ENCODE measurements at places on chromosomes 2 and 18.

GRCh38 chr18:75500545-75500944, 73.0 kb upstream of the SMIM21 start:
- DNase-seq = no peak

DNA sequence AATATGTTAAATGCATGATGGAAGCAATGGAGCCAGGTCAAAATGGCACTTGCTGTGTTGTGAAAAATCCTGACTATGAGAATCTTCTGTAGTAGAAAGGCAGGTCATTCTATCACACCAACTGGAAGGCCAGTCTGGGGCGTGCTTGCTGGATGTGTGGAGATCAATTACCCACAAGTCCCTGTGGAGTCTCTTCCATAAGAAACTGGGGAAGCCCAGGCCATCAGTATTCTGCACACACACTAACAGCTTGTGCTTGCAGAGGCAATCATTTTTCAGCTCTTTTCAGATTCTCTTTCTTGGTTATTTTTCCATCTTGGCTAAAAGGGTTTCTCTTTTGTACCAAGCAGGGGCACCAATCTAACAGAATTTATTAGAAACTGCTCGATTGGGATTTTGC, 190.8 kb downstream of the SLC8A1 start:
- no peak for DNase-seq

GRCh38 chr2:48651158-48651790, 33.6 kb downstream of the GTF2A1L start:
- DNase-seq = no peak

DNA sequence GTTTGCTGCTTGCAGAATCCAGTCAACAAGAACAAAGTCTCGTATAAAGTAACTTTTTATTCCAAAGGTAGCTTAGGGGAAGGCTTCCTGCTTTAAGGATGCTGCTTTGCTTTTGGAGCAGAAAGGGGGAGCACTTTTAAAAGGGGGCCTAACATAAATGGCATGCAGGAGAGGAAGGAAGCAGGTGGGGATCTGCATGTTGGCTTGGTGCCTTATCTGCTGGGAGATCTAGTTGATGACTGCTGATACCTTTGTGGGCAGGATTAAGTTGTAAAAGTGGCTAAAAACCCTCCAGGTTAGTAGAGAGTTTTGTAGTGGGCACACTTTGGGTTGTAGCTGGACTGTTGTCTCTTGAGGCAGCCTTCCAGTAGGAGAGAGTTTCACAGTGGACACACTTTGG, 22.5 kb downstream of the UBR3 start:
- no peak for DNase-seq

- no peak for DNase-seq
Measured at GRCh38 chr2:25275575-25275965, 66.2 kb downstream of the DNMT3A start.

- no peak for DNase-seq
Measured at GRCh38 chr2:160253440-160254188, 53.5 kb upstream of the ITGB6 start.

DNA sequence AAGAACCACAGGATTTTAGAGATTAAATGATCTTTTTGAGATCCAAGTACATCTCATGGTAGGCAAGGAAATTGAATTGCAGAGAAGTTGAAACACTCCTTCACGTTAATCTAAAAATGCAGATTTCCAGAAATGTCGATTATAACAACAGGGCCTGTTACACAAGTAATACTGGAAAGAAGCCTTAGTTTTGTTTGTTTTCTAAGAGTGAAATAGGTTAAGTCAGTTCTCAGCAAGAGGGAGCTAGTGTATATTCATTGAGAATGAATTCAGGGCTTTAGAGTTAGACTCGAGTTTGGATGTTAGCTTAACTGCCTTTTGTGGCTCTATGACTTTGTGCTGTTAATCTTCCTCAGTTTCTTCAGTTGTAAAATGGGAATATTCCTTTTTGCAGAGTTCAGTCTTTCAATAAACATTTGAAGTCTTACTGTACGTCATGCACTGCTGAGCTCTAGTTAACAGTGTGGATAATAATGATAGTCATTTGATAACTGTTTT, 926 bp downstream of the NDUFV2 start:
- DNase-seq = no peak

GRCh38 chr2:63898839-63899238, 57.1 kb downstream of the UGP2 start:
- no peak for DNase-seq

- DNase-seq = no peak
Measured at GRCh38 chr18:31044926-31045325, 2.4 kb upstream of the DSC3 start.

DNA sequence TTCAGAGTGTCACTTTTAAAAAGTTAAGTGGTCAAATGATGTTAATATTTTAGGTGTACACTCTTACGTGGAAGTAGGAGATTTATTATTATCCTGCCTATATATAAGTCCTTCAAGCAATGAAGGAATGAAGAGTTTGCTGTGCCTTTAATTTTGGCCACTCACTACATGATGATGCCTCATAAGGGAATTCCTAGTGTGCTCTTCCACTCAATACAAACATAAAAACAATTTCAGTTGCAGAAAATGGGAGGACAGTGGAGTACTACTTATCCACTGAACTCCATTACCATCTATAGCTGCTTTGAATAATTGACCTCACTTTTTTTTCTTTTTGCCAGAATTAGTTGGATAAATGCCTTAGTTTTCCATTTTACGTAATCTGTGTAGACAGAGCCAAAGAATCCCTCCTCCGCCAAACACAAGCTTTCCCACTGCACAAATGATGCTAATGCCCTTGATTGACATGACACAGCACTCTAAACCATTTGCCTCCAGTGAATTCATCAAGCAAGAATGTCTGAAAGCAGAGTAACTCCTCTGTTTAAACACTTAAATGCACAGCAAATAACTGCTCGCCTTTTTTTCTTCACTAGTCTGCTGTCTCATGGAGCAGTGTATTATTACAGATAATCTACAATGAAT, 751.1 kb upstream of the FANCL start:
- DNase-seq = no peak

- no peak for DNase-seq
Measured at GRCh38 chr2:101710471-101711318, 13.2 kb downstream of the MAP4K4 start.

- DNase-seq = no peak
Measured at GRCh38 chr18:35624146-35624545, 42.6 kb downstream of the GALNT1 start.

All from GM19239 (cell line).